ENCODE measurements at places on chromosomes 7 and 10.

DNA sequence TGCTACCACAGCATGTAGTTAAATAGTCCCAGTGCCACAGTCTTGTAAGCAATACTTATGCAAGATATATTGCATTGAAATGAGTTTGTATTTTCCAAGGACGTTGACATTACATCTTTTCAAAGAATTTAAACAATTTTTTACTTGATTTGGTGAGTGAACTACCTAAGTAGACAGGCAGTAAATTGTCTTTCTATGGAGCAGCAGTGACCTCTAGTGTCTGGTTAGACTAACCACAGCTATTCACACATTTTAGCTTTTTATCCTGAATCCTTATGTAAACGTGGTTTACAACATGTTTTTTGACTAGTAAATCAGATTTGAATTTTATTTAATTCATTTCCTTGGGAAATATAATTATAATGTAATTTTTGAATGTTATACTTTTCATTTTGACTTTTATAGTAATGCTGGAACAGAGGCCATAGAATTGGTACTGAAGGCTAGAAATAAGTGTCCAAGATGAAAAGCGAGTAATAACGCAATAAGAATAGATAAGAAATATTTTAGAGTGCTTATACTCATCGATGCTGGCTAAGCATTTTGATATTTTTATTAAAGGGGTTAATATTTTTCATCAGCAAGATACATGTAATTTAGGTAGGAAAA, 5.6 kb downstream of the LRRTM3 start:
- peak; percentile 37 for DNase-seq

GRCh38 chr7:72538856-72539255, 126.7 kb upstream of the CALN1 start:
- DNase-seq = no peak

DNA sequence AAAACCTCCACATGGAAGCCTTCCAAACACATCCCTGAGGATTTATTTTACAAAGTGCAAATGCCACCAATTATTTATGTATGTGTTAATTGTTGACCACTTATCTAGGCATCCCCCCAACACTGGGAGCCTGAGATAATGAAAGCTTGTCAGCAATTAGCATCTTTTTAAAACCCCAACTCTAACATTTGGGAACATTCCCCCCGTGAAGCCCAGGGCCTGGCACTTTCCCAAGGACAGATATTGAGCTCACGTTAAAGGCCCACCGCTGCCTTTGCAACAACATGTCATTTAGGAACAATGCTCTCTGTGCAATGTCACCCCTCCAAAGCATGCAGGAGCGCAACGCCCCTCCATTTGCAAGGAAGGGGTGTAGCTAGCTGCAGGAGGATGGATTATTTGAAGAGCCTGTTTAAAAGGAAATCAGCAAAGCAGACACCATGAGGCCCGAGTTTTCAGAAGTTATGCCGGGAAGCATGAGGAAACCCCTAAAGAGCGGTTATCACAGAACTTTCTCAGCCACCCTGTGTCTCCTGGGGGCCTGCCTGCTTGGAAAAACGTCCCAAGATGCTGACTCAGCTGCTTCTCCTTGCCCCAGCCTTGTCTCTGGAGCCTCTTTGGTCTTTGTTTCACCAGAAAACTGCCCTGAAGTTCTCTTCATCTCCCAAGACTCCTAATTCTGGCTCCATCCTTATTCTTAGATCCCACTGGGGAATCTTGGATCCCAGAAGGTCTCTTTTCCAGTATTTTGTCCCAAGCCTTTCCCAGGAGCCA, 444.1 kb downstream of the GRID1 start:
- DNase-seq = peak; percentile 60

DNA sequence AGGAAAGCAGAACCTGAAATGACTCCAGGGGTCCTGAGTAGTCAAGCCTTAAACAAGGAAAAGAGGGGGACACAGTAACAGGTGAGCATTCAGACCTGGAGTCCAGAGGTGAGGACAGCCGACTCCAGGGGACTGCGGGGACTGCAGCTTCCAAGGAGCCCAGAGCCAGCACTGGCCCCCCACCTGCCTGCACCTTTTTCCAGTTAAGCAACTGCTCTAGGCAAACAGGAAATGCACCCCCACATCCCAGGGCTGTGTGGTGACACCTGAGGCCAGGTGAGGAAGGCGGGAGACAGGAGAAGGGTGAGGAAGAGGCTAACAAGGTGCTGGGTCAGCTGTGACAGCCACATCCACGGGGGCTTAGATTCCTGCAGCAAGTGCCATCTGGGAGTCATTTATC, 20.1 kb upstream of the EN2 start:
- DNase-seq = no peak

DNA sequence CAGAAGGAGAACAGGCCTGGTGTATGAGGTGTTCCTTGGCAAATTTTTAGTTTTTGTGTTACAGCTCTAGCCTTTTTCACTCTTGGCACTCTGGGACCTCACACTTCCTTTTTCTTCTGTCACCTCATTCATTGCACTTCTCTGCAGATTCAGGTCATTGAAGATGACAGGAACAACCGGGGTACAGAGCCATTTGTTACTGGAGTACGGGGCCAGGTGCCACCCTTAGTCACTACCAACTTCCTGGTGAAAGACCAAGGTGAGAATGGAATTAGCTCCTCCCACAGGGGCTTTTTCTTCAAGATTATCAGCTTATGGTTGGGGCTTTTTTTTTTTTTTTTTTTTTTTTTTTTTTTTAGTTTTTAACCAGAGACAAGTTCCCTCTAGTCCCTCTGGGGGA, 18.5 kb upstream of the CHCHD1 start:
- no peak for DNase-seq

DNA sequence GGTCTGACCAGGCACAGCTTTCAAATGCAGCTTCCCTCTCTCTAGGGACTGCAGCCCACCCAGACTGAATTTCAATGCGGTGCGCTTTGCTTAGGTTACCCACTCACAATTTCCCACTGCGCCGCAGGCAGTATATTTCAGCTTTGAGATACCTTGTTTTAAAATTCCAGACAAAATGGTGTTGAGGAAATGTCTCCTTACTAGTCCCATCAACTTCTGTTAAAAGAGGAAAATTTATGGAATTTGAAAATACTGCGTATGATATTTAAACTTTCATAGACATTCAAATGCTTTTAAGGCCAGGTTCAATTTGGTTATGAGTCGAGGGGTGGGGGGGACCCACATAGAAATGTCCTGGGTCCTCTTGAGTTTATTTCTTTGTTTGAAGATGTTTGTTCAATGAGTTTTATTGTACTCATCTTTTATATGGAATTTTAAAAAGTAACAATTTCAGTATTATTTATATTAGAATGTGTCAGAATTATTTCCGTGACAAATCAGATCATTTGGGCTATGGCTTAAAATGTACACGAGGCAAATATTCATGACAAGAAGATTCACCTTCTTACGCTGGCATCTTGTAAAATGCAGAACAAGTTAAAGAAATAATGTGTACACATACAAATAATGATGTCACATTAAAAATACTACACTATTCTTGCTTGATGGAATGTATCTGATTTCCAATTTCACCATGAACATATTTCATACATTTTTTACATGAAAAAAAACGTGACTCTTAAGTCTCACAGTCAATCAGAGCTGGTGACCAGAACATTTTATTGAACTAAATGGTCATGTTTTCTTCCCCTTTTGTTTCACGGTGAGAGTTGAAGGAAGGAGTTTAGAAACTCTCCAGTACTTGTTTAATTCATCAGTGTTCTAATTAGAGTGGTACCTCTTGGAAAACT, 1.3 kb downstream of the IKZF1 start:
- no peak for DNase-seq

DNA sequence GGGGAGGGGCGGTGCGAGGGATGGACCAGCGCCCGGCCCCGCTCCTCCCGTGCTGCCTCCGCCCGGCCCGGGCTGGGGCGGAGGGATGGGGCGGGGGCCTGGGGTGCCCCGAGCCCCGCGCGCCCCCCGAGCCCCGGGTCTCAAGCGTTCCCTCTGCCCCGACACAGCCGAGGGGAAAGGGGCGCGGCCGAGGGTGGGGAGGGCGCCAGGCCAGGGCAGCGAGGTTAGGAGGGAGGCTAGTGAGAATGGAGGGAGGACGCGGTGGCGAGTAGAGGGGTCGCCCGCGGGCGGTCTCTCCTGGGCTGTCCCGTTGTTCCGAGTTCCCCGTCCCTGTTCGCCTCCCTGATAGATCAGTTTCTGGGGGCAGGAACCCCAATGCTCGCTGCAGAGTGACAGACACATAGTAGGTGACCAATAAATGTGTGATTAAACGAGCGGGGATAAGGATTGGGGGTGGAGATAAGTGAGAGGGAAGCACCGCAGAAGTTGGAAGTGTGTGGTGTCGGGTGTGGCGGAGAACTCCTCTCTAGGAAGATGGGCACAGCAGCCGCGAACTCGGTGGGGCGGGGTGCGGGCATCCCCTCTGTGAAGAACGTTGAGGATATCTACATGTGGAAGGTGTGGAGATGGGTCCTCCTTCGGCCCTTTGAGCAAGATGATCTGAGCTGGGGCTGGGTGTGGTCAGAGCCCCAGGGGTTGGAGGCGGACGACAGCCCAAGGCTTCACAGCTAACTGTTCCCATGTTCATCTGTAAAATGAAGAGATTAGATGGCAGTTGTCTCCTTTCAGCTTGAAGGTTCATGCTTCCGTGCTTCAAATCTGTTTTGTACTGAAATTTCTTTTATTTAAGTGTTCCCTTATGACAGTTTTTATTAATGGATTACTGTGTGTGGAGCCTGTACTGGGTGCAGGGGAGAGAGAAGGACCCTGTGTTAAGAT, 580 bp downstream of the ZNF775 start:
- no peak for DNase-seq

- no peak for DNase-seq
These were observed 336.2 kb downstream of the WDR11 start for GRCh38 chr10:121187391-121187790.

- no peak for DNase-seq
These were observed 19.1 kb downstream of the ADAM8 start for GRCh38 chr10:133257489-133258065.

GRCh38 chr7:96953676-96954513, 51.5 kb upstream of the DLX6 start:
- no peak for DNase-seq

DNA sequence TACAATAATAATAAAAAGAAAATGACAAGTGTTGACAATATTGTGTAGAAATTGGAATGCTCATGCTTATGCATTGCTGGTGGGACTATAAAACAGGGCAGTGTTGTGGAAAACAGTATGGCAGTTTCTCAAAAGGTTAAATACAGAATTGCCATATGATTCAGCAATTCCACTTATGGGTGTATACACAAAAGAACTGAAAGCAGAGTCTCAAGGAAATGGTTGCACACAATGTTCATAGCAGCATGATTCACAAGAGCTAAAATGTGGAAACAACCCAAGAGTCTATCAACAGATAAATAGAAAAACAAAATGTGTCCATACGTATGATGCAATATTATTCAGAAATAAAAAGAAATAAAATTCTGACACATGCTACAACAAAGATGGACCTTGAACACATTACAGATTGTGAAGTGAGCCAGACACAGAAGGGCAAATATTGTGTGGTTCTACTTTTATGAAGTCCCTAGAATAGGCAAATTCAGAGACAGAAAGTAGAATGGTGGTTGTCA, 64.8 kb upstream of the GRM8 start:
- no peak for DNase-seq

GRCh38 chr7:20745702-20746101, 41.0 kb downstream of the SP8 start:
- no peak for DNase-seq

- peak; percentile 62 for DNase-seq
These were observed 621.0 kb downstream of the PARD3 start for GRCh38 chr10:34193931-34194626.

DNA sequence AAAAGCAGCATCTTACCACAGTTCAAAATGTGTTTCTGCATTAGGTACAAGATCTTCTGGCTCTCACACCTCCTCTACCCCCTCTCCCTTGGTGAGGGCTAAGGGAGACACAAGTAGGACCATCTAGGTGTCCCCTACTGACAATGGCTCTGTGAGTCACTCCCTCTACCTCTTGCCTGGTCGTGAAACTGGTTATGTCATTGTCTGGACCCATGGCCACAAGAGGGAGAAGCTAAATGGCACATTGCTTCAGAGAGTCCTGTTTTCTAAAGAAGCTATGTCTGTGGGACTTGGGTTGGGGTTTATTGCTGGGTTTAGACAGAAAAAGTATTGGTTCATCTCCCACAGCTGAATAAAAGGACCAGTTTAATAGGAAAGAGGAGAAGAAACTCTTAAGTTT, 4.0 kb upstream of the PLXNA4 start:
- no peak for DNase-seq

DNA sequence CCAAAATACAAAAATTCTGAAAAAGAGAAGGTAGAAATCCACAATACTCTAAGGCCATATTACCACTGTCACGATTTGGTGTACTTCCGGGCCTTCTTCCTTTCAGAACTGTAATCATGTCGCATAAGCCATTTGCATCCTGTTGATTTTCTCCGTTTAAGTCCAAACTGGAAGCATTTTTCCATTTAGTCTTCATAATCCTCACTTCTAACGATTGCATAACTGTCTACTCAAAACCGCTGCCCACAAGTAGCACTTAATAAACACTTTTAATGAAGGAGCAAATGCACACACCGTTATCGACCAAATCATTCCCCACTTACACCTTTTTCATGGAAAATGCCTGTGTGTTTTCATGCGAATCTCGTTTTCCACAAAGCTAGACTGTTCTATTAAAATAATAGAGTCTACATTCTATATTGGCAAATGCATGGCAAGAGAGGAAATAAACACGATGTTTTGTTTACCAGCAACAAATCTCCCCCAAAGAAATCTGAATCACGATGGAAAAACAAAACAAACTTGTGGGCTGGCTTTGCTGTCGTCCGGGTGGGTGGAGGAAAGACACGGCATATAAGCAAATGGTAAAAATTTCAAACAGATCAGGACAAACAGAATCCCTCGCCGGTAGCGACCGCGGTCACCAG, 1.0 kb downstream of the ATE1 start:
- no peak for DNase-seq

DNA sequence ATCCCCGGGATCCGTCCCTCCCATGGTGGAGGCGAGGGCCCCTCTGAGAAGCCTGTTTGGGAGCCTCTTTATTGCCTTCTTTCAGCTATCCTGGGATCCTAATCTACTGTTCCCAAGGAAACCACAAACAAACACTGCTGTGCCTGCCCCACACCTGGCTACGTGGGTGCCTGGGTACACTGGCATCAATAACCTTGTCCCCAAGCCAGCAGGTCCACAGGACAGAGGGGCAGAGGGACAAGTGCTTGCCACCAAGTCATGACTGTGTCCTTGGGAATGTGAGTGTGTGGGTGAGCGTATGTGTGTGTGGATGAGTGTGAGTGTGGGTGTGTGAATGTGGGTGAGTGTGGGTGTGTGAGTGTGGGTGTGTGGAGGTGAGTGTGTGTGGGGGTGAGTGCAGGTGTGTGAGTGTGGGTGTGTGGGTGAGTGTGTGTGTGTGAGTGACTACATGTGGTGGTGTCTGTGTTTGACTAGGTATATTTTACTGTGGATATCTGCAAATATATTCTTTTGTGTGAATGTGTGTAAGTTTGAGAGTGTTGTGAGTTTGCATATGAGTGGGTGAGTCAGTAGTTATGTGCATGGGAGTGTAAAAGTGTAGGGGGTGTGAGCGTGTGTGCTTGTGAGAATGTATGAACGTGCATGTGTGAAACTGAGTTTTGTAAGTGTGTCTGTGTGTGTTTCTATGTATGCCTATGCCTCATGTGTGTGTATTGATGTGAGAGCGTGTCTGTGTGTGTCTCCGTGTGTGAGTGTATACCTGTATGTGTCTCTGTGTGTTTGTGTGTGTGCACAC, 96.1 kb downstream of the TNS3 start:
- no peak for DNase-seq

Measured in urinary bladder (tissue), 4 donors.